ENCODE measurements at places on chromosomes 4 and X. TPM values are rescaled to one million over a fixed set of nuclear protein-coding genes. Genes with fewer than 3 reads are reported as not detected.

P2RY10 gene
- total RNA-seq: not detected

DNA sequence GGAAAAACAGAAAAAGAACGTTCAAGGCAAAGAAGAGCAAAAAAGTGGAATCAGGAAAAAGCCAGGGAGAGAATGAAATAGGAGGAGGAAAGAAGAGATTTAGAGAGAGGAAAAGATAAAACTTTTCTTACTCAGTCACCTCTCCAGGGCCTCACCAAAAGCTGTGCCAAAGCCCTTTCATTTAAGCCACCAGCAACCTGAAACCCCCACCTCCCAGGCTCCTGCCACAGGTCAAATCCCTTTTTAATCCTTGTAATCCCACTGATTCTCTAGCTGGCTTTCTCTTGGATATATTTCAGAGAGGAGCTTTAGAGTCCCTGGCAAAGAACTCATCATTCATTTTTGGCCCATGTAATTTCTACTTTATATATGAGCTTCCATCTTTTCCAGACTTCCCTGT, 25.7 kb upstream of the XIAP start:
- no peak for DNase-seq

- no peak for DNase-seq
Observed at GRCh38 chr4:16794816-16795445, 103.5 kb downstream of the LDB2 start.

DNA sequence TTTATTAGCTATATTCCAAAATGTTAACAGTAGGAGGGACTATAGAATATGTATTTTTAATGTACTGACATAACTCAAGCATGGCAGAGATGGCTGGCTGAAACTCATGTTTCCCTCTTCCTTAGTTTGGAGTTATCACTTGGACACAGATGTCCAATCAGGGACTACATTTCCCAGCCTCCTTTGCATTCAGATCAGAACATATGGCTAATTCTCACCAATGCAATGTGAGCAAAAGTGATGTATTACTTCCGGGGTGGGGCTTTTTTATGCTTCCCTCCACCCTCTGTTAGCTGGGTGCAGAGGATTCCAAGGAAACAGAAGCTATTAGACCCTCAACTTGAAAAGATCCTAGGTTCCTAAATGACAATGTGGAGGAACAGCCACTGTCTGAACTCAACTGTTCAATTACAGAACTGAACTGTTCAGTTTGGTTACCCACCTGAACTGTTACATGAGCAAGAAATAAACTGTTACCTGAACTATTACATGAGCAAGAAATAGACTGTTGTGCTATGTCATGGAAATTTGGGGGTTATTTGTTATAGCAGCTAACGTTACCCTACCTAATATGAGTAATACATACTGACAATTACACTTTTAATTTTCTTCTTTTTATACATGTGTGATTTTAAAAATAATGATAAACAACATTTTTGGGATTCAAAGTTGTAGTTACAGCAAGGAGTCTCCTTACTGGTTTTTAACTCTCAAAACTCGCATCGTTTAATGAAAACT, 29.6 kb upstream of the ERVMER34-1 start:
- DNase-seq: no peak

DNA sequence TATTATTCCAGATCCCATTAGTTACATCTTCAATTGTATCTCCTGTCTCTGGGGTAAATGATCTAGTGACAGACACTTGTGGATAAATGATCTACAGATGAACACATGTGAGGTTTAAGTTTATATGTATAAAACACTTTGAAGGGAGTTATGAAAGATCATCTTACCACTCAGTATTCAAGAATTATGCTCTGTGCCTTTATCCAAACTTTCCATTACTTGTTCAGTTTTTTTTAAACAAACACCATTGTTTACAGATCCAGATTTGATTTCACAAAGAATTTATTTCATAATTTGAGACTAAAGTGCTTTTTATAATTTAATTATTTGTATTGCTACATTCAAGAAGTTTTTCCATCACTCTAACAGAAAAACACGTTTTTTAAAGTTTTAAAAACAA, 142.5 kb downstream of the HHIP start:
- no peak for DNase-seq

GRCh38 chrX:19086102-19086772, 36.0 kb downstream of the ADGRG2 start:
- no peak for DNase-seq

GRCh38 chr4:155966731-155967395, 13.2 kb upstream of the CTSO start:
- DNase-seq: no peak

- no peak for DNase-seq
Observed at GRCh38 chrX:14491689-14492088, 37.6 kb upstream of the GLRA2 start.

GRCh38 chr4:88109123-88109881, 49.1 kb downstream of the ABCG2 start:
- no peak for DNase-seq

- DNase-seq: peak; percentile 85
Observed at GRCh38 chr4:26141911-26142638, 178.7 kb upstream of the RBPJ start.

UTP3 gene
- total RNA-seq: 29.9 TPM

- DNase-seq: no peak
Observed at GRCh38 chr4:113784497-113785250, 23.1 kb upstream of the CAMK2D start.

DNA sequence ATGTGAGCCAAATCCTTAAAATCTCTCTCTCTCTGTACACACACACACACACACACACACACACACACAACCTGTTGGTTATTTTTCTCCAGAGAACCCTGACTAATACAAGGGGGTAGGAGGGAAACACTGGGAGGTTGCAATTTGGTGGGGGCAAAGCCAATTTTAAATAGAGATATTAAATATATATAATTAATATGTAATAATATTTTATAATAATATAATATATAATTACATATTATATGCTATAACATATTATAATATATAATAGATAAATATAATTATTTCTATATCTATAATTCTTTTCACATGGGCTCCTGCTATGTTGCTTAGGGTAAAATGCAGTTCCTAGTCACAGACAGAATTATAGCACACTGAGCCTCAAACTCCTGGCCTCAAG, 1354.2 kb downstream of the FSTL5 start:
- DNase-seq: no peak

DNA sequence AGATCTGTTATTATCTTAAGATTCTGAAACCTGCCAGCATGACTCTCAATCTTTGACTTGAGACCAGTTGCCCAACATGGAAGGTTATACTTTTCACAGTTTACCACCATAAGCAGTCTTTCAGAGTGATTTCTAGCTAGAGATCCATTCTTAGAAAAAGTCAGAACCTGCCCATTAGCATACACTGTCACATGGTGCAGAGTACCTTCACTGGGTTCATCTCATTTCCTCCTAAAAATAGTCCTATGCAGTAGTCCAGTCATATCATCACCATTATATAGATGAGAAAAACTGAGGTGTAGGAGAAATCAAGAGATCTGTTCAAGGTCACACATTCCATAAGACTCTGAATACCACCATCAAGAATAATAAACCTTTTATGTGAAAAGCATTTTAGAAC, 153.6 kb downstream of the AR start:
- no peak for DNase-seq

- no peak for DNase-seq
Observed at GRCh38 chr4:2362266-2363055, 56.0 kb downstream of the ZFYVE28 start.

F9 gene
- not detected for total RNA-seq

DNA sequence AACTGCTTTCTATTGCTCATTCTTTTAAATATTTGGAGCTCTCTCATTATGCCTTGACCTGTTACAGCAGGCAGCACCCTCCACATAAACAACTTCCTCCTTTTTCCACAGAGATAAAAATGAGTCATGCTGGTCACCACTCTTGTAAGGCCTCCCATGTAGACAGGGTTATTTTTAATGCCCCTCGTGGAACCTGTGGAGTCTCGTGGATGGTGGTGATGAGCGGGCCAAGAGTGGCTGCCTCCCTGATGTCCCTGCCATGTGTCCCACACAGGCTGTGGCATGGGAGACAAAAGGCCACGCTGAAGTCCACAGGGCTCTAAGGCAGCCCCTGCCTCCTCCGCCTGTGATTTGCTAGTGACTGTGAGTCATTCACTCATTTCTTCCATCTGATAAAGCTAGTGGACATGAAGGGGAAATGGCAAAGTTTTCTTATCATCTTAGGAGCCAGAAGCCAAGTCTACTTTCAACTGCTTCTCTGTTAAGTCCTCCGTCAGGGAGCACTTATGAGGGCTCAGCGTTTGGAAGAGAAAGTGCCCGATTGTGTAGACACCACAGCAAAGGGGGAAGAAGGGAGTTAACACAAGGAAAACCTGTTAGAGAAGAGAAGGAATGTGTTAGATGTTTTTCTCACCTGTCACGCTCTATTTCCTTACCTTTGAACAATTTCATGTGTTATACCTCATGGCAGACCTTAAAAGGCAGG, 121.6 kb upstream of the FAT1 start:
- no peak for DNase-seq

DNA sequence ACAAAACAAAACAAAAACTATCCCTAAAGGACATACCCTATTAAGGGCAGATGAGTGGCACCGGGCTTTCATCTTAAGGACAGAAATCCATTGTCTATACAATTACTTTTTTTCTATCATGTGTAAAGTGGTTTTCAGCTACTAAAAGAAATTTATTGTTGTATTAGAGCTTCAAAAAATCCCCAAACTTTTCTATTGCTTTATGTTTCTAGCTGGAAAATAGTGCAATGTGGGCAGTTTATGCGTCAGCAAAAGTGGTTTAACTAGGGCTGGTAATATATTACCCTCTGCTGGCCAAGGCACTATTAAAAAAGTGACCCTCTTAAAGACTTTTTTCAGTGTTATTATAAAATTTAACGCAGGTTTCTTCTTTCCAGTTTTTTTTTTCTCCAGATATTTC, 15.5 kb upstream of the GPR82 start:
- DNase-seq: no peak

TENT5D gene
- not detected for total RNA-seq

Data from osteocyte (in vitro differentiated cells).